ENCODE measurements at places on chromosomes 4 and X. TPM values are rescaled to one million over a fixed set of nuclear protein-coding genes. Genes with fewer than 3 reads are reported as not detected.

DNA sequence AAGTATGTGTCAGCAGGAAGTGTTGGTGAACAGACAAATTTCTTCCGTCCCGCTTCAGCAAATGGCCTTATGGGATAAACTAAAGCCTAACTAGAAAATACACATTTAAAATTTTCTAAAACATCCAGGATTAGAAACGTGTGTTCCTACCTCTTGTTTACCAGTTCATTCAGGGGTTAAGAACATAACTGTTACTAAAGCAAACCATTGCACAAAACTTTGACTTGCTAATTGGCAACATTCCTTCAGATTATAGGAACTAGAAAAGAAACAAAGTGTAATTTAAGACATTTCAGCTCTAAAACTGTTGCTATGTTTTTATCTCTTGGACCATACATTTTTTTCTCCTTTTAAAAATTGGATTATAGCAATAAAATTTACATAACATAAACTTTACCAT, 39.5 kb upstream of the CXCL13 start:
- no peak for DNase-seq
- no peaks in the 10 kb centered on the region for H3K4me1 ChIP-seq
- no peak overlapping the region for H3K4me3 ChIP-seq
- peaks cover 16% of the 10 kb centered on the region for H3K36me3 ChIP-seq

- DNase-seq, result no peak
- no peak overlapping the region for H3K4me3 ChIP-seq
- no peak overlapping the region for H3K27ac ChIP-seq
- H3K27me3 ChIP-seq, result peaks cover 7% of the 10 kb centered on the region
Measured at GRCh38 chr4:122636697-122637096, 15.8 kb upstream of the IL21 start.

- H3K36me3 ChIP-seq, result no peaks in the 10 kb centered on the region
- peak overlapping the region; percentile 85 for H3K4me3 ChIP-seq
- H3K27ac ChIP-seq, result no peak overlapping the region
- peaks cover 17% of the 10 kb centered on the region for H3K27me3 ChIP-seq
Measured at GRCh38 chrX:40154853-40155588, 57.3 kb upstream of the BCOR start.

DNA sequence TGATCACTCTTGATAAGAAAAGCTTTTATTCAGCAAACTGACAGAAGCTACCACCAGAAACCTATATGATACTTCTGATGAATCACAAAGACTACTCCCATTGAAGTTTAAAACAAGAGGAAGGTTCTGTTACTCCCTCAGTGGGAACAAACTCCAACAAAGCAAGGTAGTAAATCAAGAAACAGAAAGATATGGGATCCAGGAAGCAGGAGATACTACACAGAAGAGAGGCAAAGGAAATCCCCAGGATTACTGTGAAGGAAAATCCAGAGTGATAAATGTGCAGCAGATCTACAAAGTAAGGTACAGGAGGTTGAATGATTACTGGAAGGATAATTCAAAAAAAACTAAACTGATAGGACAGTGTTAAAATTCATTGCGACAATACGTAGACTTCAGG, 222.4 kb downstream of the HHIP start:
- DNase-seq, result no peak
- no peaks in the 10 kb centered on the region for H3K36me3 ChIP-seq
- H3K27me3 ChIP-seq, result no peaks in the 10 kb centered on the region

Gene KDM6A
- total RNA-seq, result 36.4 TPM

Gene GPR143
- not detected for total RNA-seq

Gene OPHN1
- total RNA-seq, result 0.12 TPM
